ENCODE measurements at places on chromosomes 2 and 18.

DNA sequence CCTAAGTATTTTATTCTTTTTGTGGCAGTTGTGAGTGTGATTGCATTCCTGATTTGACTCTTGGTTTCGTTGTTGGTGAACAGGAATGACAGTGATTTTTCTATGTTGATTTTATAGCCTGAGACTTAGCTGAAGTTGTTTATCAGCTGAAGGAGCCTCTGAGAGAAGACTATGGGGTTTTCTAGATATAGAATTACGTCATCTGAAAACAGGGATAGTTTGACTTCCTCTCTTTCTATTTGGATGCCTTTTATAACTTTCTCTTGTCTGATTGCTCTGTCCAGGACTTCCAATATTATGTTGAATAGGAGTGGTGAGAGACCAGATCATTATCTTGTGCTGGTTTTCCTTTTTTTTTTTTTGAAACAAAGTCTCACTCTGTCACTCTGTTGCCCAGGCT is 18.0 kb upstream of the NOL4 start:
- no peaks in the 10 kb centered on the region for H3K36me3 ChIP-seq
- no peak for DNase-seq
- H3K27ac ChIP-seq = no peak overlapping the region
- no peaks in the 10 kb centered on the region for H3K4me1 ChIP-seq

DNA sequence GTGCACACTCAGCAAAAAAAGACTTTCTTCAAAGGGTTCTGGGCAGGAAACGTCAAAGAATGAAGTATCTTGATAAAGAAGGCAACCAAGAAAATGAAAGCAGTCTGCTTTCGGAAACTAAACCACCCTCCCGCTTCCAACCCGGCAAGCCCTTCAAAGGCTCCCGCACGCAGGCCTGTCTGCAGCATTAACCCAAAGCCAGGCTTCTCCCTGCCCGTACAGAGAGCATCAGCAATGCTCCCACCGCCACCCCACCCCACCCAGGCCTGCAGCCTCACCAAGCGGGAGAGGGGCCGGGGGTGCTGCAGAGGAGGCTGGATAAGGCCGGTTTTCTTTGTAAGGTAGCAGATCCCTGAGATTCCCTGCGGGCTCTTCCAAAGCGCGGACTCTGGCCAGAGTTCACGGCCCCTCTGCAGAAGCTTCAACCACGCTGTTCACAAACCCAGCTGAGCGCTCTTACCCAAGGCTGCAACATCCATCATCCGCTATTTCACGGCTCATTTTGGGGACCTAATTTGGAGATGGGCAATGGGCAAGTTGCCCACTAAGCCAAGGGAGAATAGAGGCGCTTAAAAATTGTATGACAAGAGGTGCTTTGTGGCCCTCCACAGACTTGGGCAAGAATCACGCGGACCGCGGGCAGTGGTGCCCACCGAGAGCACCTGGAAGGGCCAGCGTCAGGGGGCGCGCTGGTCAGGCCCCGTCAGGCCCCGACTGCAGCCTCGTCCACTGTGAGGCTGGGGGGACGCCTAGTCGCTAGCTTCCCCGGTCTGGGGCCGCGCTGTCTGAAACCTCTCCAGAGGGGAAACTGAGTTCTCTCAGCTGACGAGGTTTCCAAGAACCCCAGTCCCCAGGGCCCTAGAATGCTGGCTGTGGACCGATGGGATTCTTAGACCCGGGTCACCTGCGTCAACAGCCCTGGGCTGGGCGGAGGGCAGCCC is 225.4 kb upstream of the ID2 start:
- DNase-seq = no peak
- no peak overlapping the region for H3K4me3 ChIP-seq
- no peaks in the 10 kb centered on the region for H3K36me3 ChIP-seq
- no peak overlapping the region for H3K27ac ChIP-seq
- H3K27me3 ChIP-seq = peaks cover 5% of the 10 kb centered on the region

DNA sequence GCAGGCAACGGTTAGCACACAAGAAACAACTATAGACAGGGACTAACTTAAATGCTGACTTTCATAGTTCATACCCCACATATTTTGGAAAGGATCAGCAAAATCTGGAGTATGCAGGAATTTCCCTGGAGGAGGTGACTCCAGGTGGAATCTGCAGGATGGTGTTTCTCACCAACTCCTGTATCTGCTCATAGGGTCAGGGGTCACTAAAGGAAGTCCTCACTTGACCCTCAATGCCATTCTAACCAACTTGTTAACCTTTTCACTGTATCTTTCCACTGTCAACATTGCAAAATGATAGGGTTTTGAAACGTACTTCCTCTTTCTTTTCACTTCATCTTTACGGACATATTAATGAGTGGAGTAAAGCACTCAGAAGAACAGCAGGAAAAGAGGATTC is 207.0 kb upstream of the CXCR4 start:
- H3K27me3 ChIP-seq = no peaks in the 10 kb centered on the region
- peaks cover 7% of the 10 kb centered on the region for H3K4me1 ChIP-seq
- no peaks in the 10 kb centered on the region for H3K36me3 ChIP-seq
- H3K27ac ChIP-seq = no peak overlapping the region
- no peak for DNase-seq

GRCh38 chr2:208112969-208113368 is 11.4 kb downstream of the CRYGD start:
- H3K27me3 ChIP-seq = no peaks in the 10 kb centered on the region
- H3K4me3 ChIP-seq = no peak overlapping the region
- no peak overlapping the region for H3K27ac ChIP-seq
- DNase-seq = no peak
- peaks cover 7% of the 10 kb centered on the region for H3K4me1 ChIP-seq
- no peaks in the 10 kb centered on the region for H3K36me3 ChIP-seq

DNA sequence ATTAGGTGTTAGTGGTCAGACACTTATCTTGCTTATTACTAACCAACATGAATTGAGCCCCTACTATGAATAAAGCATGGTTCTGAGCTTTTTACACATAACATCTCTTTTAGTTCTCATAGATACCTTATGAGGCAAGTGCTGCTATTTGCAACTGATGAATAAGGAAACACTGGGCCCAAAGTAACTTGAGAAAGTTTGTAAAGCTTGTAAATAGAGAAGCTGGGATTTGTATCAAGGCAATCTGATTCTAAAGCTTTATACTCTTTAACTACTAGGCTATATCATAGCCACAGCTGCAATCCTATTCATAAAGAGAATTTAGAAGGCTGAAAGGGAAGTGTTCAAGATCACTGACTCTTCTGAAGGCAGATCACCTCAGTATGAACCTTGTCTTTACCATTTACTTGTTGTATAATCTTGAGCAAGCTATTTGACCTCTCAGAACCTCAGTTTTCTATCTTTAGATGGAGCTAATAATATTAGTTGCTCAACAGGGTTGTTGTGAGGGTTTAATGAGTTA is 60.4 kb downstream of the ABCB11 start:
- no peak for DNase-seq
- H3K27ac ChIP-seq = no peak overlapping the region
- no peaks in the 10 kb centered on the region for H3K27me3 ChIP-seq
- no peak overlapping the region for H3K4me3 ChIP-seq

DNA sequence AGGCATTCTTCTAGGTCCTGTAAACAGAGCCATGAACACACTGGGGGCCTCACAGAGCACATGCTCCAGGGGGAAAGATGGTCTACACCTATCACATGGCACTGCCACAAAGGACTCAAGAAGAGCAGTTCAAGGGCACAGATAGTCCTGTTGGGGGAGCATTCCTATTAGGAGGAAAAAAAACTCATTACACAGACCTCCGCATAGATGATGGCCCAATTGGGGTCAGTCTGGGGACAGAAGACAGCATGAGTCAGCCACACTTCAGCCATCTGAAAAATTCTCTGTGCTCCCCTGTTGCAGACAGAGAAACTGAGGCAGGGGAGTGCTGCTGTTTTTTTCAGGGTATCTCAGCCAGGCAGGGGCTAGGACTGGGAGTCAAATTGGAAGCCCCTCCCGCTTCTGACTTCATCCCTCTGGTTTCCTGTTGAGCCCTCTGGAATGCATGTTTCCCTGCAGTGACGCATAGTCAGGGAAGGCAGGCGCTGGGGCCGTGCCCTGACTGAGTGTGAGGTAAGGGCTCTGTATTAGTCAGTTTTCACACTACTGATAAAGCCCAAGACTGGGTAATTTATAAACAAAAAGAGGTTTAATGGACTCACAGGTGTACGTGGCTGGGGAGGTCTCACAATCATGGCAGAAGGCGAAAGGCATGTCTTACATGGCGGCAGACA is 67.9 kb downstream of the RHOB start:
- no peak for DNase-seq
- no peak overlapping the region for H3K27ac ChIP-seq
- H3K36me3 ChIP-seq = no peaks in the 10 kb centered on the region
- peaks cover 16% of the 10 kb centered on the region for H3K4me1 ChIP-seq
- no peak overlapping the region for H3K4me3 ChIP-seq
- no peaks in the 10 kb centered on the region for H3K27me3 ChIP-seq

DNA sequence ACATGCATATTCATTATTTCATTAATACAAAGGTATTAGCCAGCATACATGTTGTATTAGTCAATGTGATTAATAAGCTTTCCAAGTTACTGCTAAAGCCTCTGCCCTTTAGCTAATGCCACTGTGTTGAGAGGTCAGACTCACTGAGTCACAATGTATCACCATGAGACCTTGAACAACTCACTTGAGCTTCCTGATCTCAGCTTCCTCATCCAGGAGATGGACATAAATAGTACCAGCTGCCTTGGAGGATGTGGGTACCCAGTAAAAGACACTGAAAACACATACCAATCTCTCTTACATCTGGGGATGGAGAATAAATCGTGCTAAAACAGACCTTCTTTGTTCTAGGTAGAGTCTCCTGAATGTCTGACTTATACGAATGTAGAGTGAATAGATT is 224.6 kb downstream of the EPHA4 start:
- no peak overlapping the region for H3K27ac ChIP-seq
- no peaks in the 10 kb centered on the region for H3K27me3 ChIP-seq
- DNase-seq = no peak
- no peaks in the 10 kb centered on the region for H3K4me1 ChIP-seq
- no peaks in the 10 kb centered on the region for H3K36me3 ChIP-seq
- H3K4me3 ChIP-seq = no peak overlapping the region

- H3K4me3 ChIP-seq = no peak overlapping the region
- H3K4me1 ChIP-seq = no peaks in the 10 kb centered on the region
- no peak for DNase-seq
- no peak overlapping the region for H3K27ac ChIP-seq
- no peaks in the 10 kb centered on the region for H3K27me3 ChIP-seq
- no peaks in the 10 kb centered on the region for H3K36me3 ChIP-seq
Measured at GRCh38 chr2:227677928-227678327, 11.3 kb downstream of the SCYGR5 start.
